Nephron progenitor cell (in vitro differentiated cells): ENCODE measurements at places on chromosomes 12 and 14.
A peak's percentile ranks its signal among the peaks of the same experiment; 100 is the strongest.

DNA sequence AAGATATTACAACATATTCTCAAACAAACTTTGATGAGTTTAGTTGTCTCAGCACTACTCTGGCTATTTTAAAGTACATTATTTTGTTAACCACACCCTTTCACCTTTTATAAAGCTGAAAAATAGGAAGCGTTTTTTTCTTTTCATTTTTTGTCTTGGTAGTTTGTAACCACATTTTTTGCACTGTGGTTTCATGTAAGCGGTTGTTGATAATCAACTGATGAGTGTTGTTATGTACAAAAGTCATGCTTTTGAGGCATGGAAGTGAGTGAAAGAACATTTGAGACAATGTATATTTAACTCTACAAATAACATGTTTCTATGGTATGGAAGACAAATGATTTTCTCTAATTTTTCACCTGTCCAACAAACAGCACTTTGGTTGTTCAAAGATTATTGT lies 52.1 kb upstream of the ATP2B1 start:
- DNase-seq: no peak

GRCh38 chr12:3228552-3228951 lies 151.4 kb downstream of the TSPAN9 start:
- DNase-seq: no peak

DNA sequence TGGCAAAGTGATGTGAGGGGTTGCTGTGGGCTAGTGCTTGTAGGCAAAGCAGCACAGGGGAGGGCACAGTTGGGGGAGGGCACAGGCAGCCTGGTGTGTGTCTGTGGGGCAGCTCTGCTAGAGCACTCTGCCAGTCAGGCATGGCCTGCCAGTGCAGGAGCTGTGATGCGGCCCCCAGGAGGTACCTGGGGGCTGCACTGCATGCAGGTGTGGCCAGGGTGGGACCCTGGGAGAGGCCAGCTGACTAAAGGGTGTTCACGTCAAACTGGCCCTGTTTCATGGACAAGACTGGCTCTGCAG lies 54.1 kb downstream of the FRS2 start:
- no peak for DNase-seq

DNA sequence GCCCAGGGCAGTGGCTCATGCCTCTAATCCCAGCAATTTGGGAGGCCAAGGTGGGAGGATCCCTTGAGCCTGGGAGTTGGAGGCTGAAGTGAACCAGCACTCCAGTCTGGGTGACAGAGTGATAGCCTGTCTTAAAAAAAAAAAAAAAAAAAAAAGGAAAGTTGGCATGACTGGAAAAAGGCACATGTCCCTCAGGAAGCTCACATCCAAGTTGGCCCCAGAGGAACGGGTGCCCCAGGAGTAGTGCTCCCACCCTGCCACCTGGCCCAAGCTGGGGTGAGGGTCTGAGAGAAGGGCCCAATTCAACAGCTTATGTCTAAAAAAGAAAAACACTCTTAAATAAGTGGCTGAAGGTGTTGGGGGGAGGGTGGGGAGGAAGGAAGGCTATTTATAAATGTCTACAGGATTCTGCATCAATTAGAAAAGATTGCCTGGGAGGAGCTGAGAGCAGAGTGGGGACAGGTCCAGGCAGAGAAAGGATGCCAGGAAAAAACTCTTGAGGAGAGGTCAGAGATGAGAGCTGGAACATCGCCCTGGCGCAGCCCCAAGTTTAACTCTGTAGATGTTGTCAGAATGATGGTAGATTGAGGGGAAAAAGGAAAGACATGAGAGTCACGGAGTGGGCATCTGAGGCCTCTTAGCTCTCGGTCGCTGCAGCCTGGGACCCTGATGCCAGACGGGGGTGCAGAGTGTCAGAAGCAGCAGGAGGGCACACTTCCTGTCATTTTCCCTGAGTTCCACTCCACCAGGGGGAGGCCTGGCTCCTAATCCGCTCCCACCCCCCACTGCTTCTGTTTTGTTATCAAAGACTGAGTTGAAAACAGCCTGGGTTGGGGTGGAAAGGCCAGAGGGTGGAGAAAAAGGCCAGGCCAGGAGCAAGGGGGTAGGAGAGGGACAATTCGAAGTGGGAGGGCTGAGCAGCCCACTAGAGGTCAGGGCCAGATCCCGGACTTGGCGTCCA lies 7.3 kb downstream of the SPRYD3 start:
- DNase-seq: no peak

GRCh38 chr12:51323966-51324895 lies at the start of gene BIN2:
BIN2 (minus strand) TSS chr12:51324174; CDS start chr12:51324102, 72 bp downstream.
- no peak for DNase-seq

GRCh38 chr12:15540005-15540404 lies 217.7 kb downstream of the PTPRO start:
- DNase-seq: no peak

DNA sequence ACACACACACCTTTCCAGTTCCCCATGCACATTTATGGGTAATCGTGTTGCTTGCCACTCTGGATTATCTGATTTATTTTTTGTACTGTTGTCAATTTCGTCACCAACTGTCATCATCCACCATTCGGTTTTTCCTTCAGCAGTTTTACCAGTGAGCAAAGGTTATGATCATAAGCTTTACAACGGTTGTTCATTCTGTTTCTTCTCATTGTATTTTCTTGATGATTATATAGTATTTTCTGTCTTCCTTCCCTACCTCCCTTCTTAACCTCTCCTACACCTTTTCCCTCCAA lies 680 bp downstream of the NECAP1 start:
- DNase-seq: no peak

DNA sequence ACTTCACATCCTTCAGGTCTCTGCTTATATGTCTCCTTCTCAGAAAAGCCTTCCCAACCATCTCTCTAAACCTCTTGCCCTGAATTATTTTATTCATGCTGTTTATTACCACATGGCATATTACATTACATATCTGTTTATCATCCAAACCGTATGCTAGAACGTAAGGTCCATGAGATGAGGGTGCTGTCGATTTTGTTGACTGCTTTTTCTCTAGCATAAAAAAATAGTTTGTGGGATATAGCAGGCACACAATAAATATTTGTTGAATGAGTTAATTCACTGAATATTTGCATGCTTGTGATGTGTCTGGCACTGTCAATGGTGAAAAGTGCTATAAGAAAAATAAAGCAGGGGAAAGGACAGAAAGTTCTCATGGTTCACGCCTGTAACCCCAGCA lies 22.9 kb downstream of the SAMD4A start:
- DNase-seq: no peak

DNA sequence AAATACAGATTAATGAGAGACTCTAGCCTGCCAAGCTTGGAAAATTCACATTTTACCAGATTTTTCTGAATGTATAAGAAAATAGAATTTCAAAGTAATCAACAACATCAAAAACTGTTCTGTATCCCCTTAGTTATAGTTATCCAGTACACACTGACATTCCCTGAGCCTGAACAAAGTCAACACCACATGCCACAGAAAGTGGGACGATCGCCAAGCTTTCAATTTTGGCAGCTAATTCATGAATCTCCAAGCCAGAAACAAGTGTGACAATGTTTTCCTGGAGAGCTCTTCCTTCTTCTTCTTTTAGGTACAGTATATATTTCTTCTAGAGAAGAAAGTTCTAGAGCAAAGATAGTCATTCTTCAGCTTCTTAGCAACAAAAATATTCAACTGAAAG lies 290.2 kb downstream of the PRKD1 start:
- no peak for DNase-seq

- DNase-seq: no peak
These were observed 2.1 kb downstream of the DNAJC22 start for GRCh38 chr12:49348781-49349180.

GRCh38 chr12:64160021-64160710 lies 61.9 kb downstream of the KICS2 start:
- DNase-seq: no peak

DNA sequence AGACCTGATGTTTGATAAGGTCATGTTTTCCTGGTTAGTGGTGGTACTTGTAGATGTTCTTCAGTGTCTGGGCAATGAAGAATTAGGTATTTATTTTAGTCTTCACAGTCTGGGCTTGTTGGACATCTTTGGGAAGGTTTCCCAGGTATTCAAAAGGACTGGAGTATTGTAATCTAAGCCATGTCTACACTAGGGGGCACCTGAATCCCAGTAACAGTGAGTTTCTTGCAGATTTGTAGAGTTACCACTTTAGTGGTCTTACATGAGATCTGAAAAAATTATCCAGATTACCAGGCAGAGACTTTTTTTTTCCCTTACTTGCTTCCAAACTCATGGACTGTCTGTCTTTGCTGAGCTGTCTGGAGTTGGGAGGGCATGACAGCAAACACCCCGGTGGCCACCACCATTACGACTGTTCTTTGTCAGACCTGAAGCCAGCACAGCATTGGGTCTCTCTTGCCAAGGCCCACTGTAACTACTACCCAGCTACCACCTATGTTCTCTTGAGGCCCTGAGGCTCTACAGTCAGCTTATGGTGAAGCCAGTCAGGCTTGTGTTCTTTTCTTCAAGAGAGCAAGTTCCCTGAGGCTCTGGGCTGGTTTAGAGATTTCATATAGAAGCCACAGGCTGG lies 820.7 kb upstream of the FBXO33 start:
- DNase-seq: no peak

GRCh38 chr14:90483571-90483974 lies 86.7 kb downstream of the CALM1 start:
- DNase-seq: no peak

GRCh38 chr12:124560146-124560890 lies 7.1 kb downstream of the NCOR2 start:
- DNase-seq: no peak

DNA sequence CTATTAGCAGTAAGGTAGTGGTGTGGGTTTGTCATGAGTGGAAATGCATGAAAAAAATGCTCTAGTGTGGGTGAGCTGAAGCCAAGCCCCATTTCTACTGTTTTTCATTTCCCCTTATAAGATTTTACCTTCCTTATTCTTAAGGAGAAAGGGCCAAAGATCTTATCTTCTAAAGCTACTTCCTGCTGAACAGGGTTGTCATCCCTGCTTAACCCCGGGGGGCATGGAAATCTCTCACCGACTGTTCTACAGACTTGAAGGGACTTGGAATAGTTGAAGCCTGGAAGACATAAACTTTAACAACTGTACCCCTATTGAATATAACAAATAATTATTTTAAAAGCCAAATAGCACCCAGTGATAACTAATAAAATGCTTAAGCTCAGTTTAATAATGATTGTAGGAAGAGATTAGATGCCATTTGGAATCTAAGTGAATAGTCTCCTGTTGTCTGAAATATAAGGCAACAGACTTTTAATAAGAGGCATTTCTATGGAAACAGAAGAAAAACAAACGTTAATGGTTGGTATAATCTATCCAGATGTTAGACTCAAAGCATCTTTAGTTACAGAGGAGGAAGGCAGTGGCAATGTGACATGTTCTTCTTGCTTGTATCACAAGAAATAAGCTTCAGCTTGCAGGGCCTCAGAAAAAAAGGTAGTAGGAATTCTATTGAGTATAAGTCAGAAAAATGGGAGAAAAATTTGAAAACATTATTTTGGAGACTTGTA lies 1.8 kb upstream of the GMFB start:
- no peak for DNase-seq

- DNase-seq: peak; percentile 15
These were observed 1.3 kb downstream of the FBXO33 start for GRCh38 chr14:39430762-39431415.

- DNase-seq: no peak
These were observed 416.2 kb downstream of the EGLN3 start for GRCh38 chr14:33534632-33535031.

DNA sequence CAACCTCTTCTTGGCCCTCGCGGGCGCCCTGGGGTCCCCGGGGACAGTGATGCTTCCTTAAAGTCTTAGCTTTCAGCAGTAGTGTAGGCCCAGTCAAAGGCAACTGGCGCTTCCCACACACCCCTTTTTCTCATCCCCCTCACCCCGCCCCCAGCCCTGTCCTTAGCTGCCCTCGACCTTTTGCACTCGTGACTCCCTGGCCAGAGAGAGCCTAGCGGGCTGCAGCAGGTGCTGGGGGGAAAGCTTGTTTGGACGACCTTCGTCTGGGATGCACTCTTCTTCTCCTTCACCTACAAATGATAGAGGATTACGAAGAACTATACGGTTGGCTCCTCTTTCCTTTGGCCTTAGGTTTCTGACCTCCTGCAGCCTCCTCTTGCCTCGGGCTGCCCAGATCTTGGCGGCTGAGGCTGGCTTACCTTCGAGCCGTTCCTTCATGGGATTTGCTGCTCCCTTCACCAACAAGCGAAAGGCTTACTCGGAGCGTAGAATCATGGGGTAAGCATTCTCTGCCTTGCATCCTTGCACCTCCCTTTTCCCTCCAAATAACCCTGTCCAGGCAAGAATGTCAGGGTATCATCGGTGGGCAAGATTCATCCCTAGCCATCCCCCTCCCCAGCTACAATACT lies 815 bp downstream of the COQ10A start:
- no peak for DNase-seq

DNA sequence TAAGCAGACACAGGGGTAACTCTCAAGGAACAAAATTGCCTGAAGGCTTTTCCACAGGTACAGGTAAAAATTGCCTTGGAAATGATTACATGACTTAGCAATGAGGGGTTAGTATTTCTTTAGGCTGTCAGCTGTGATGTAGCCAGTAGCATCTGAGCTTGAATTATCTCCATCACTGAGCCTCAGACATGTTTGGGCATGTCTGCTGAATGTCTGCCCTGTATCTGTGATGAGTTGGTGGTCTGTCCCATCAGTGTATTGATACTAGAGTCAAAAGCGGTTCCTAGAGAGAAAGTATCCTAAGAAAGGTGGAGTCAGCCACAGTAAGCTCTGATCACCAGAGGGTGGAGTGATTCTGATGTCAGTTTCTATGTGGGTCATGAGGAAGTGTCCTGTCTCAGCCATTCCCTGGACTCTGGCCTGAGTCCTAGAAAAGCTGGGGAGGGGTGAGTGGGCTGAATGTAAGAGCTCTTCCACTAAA lies 16.3 kb downstream of the AKAP6 start:
- no peak for DNase-seq

DNA sequence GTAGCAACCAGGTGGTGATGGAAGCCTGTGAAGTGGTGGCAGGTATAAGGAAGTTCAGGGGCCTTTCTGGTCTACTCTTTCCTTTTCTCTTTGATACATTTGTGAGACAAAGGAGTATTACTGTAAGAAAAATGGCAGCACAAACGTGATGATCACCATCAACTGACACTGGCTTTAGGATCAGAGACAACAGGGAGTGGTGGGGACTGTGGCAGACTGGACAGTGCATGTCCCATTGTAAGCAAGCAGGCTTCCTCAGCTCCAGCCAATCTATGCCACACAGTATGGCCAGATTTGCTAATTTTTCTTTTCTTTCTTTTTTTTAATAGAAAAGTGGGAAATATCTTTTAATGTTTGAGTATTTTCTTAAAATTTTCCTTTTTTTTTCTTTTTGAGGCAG lies 19.0 kb upstream of the IFT81 start:
- DNase-seq: no peak
